ENCODE measurements at places on chromosomes 12 and 14.

- no peak for DNase-seq
Measured at GRCh38 chr12:65878540-65878939, 54.3 kb downstream of the HMGA2 start.

DNA sequence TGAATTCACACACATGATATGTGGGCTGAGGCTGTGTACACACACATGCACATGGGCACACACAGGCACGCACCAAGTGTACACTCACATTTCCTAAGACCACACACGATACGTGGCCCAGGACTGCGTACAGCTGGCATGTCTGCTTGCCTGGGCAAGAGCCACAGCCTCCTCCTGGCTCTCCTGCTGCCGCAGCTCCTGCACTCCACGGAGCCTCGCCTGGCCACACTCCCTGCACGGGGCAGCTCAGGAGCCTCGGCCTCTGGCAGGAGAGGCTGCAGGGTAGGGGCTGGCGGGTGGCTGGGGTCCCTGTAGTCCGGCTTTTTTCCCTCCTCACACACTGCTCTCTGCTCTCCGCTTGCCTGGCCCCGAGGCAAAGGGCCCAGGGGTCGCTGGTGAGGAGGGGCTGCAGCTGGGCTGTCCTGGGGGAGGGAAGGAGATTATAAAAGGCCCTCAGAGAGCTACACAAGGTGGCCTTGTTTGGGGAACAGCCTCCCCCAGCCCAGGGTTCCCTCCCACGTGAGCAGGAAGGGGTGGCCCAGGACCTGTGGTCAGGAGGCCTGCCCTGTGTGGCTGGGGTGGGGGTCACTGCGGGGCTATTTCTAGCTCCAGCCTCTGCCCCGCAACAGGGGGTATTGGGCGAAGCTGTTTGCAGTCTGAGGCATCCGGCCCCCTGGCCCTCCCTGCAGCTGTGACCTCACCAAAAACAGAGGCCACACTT is 89.0 kb upstream of the SFSWAP start:
- DNase-seq = no peak

GRCh38 chr12:71731439-71732356 is 23.0 kb upstream of the RAB21 start:
- DNase-seq = no peak

- no peak for DNase-seq
Measured at GRCh38 chr14:75649337-75649736, 11.3 kb downstream of the ERG28 start.

DNA sequence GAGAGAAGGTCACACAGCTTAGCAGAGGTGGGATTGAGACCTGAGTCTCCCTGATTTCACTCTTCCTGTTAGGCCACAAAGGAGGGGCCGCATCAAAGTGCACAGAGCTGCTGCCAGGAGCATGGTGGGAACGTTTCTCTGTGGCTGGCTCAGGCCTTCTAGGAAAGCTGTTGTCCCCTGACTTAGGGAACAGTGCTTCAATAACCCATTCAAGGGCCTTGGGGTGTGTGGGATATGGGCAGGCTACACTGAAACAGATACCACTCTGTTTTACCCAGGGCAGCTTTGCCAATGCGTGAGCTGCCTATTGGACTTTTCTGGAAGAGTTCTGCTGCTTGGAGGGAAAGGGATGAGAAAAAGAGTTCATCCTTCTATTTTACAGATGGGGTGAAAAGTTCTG is 110.0 kb downstream of the ADCK1 start:
- DNase-seq = no peak

DNA sequence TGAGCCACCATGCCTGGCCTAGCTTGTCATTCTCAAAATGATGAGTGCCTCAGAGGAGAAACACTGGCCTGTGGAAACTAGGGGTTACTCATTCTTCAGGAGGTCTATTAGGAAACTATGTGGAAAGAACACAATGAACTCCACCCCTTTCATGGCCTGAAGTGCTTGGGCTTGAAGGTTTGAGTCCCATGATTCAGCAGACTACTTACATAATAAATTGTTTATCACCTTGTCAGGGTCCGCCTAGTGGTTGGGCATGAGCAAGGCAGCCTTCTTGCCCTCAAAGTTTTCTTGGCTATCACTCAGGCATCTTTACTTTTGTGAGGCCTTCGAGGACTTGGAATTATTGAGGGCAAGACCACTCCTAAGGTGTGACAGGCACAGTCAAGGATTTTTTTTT is 251.2 kb downstream of the ACSS3 start:
- no peak for DNase-seq

- DNase-seq = no peak
Measured at GRCh38 chr12:27201169-27201568, 42.9 kb upstream of the STK38L start.

- no peak for DNase-seq
Measured at GRCh38 chr12:43331935-43332334, 220.1 kb downstream of the ADAMTS20 start.

GRCh38 chr12:13376610-13377373 is 180.3 kb downstream of the EMP1 start:
- no peak for DNase-seq

- no peak for DNase-seq
Measured at GRCh38 chr12:4700621-4701026, 19.6 kb upstream of the GALNT8 start.

GRCh38 chr14:79229383-79229909 is 981.9 kb downstream of the DIO2 start:
- no peak for DNase-seq

DNA sequence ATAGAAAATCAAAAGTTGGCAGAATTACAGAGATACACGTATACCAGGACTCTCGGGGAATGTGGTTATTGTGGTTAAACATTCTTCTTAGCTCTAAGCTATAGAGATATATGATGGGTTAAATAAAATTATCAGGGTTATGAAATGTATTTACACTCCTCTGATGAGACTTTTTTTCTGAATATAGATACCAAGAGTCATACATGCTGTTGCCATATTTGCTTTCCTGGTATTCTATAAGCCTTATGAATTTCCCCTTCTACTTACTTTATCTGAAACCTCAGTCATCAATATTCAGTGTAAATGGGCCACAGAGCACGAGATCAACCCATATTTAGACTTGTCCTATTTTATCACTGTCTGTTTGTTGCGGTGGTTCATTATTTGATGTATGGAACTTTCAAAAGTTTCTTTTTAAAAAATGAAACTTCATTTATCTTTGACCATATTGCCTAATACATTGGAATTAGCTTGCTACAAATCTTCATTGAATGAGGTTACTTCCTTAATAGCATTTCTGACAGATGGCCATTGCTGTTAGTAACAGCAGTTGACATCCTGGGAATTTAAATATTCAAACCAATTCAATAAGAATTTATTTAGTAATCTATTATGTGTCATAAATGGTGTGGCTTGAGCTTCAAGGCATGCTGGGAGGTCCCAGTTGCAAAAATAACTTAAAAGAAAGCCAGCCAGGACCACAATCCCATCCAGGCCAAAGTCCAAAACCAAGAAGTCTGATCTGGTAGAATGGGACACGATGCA is 393.5 kb downstream of the PCNX1 start:
- DNase-seq = no peak

GRCh38 chr14:60856111-60856510 is 121.5 kb downstream of the MNAT1 start:
- DNase-seq = no peak

DNA sequence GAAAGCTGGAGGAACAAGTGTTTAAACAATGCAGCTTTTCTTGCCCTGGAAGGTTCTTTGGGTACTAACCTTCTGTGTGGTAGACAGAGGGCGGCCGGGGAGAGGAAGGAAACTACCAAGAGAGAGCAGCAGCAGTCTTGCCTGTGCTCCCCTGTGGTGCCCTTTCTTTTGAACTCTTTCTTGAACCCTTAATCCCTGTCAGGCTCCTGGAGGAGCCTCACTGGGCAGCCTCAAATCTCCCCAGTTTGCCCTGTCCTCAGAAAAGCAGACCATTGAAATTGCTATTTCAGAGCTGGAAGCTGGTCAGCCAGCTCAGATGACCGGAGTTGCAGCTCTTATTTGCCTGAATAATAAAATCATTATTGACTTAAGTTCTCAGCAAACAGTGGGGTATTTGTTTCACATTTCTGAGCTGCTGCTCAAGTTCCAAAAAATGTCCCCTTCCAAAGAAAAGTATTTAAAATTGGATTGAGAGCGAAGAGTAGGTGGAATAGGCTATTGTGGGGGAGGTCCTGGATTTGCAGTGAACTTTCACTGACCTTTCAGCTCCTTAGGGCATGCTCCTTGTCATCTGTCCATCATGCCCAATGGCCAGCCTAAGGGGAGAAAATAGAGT is 42.1 kb upstream of the RNASE3 start:
- DNase-seq = no peak

DNA sequence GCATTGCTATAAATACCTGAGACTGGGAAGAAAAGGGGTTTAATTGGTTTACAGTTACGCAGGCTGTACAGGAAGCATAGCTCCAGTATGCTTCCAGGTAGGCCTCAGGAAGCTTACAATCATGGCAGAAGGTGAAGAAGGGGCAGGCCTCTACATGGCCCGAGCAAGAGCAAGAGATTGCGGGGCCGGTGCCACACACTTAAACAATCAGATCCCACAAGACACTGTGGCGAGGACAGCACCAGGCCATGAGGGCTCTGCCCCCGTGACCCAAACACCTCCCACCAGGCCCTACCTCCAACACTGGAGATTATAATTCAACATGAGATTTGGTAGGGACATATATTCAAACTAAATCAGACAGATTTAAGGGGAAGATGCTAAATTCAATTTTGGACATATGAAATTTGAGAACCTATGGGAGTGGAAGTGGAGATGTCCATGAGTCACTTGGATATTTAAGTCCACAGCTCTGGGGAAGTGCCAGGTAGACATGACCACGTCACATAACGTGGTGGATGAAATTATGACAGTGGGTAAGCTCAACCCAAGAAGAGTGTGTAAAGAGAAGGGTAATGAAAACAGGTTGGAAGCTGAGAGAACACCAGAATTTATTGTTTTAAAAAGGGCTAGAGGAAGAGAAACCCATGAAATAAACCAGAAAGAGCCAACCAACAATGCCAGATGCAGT is 1.5 kb upstream of the LTA4H start:
- no peak for DNase-seq

Data from mesothelial cell of epicardium (in vitro differentiated cells).